ACHN (cell line): ENCODE measurements at places on chromosomes 16 and 17.

DNA sequence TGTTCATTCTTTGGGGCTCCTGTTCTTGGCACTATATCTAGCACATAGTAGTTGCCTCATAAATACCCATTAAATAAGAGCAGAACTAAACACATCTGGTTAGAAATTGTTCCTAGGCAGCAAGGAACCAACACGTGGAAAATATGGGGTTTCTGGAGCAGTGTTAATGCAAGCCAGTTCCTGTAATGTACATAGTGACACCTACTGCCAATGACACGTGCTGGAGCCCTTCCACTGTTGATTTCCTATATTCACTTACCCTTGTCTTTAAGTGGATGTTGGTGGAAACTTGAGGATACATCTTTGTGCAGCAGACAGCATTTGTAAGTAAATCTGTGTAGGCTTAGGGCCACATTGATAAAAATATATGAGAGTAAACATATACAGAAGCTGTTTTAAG, 1.6 kb upstream of the IRF8 start:
- no peak for DNase-seq

GRCh38 chr16:3681206-3681605, 26.7 kb downstream of the DNASE1 start:
- DNase-seq = no peak

DNA sequence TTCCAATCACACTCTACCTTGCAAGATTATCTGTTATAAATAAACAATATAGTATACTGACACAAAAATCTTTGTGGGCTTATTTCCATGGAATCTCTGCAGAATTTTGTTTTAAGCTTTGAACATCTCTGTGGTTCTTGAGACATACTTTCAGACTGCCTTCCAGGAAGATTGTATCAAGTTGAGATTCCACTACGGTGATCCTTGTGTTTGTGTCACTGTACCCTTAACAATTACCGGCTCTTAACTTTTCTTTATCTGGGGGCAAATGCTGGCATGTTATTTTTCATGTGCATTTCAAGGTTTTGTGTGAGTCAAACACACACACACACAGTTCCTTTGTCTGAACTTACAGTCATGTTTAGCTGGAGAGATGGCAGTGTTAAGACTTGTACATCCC, 472.7 kb upstream of the HSBP1 start:
- DNase-seq = no peak

DNA sequence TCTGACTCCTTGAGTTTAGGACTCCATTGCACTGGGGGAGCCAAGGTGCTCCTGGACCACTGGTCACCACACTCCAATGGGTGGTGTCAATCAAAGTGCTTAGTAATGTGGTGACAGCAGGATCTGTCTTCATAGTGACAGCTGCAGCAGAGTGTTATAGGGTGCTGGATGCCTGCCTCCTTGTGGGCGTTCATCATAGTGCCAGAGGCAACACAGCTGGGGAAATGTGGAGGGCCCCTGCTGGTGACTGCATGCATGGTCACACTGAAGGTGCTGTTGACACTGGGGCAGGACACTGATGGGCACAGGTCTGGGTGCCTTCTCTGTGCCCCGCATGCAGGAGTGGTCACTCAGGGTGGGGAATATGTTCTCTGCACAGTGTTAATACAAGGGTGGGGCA, 177.5 kb upstream of the CDH8 start:
- peak; percentile 67 for DNase-seq

DNA sequence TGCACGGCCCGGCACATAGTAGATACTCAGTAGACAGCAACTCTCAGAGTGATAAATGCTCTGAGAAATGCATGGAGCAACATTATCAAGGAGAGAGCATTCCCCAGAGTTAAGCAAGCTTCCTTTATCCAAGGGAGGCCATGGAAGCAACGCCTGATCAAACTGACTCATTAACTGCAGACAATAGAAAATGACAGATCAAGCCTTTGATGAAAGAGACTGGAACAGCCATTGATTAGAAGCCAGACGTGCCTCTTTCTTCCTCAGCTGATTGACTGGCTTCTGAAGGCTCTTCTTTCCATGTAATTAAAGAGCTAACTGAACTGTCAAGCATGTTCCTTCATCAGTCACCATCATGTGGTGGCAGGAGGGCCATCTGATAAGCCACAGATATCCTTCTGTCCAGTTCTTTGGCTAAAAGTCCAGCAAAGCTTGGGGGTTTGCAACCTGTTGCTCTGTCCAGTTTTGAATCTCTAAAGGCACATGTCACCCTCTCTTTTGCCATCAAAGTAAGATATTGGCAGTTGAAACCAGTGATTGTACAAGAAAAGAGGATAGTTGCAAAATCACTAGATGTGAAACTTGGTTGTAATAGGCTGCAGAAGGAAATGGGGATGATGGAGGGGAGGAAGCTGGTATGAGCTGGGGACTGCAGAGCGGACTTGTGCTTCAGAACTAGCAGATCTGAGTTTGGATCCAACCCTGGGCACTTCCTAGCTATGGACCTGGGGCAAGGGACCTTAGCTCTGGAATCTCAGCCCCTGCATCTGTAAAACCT, 188.0 kb downstream of the HAPSTR1 start:
- no peak for DNase-seq

DNA sequence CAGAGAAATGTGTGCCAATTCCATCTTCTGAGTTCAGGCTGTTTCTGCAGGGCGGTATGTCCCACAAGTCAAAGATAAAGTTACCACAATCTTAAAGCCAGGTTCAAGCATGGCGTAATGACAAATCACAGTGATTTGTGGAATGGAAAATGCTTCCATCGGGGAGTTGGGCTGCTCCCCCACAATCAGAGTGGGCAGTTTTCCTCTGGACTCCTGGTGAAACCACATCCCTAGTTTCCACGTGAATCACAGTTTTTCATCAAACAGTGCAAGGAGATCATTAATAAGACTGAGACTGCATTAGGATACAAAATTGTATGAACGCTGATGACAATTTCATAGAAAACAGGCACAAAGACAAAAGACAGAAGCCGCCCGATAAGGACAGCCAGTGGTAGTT, 3.6 kb downstream of the LITAF start:
- DNase-seq = no peak

DNA sequence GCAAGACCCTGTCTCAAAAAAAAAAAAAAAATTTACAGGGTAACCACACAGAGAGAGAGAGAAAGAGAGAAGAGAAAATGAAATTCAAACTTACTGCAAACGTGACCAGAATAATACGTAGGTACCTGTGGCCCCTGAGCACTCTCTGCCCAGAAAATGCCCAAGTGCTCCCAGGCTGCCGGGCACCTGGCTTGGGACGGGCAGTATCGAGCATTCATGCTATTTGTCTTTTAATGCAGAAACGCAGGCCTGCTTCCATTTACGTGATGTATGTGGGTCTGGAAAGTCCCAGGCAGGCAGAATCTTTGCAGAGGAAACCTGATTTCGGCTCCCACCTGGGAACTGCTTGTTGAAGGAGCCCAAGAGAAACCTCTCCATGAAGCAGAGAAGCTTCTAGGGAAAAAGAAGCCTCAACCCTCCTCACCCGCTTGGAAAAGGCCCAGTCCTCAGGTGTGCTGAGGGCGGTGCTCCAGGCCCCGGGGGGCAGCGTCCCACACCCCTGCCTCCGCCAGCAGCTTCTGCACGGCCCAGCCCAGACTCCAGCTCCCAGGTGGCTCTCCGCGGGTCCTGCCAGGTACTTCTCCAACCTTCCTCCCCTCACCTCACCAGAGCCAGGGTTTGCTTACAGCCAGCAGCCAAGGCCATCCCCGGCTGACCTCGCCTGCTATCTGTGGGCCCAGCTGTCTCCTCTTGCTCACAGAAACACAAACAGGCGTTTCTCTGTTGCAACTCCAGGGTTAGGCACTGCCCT, 14.0 kb downstream of the RPH3AL start:
- DNase-seq = no peak

DNA sequence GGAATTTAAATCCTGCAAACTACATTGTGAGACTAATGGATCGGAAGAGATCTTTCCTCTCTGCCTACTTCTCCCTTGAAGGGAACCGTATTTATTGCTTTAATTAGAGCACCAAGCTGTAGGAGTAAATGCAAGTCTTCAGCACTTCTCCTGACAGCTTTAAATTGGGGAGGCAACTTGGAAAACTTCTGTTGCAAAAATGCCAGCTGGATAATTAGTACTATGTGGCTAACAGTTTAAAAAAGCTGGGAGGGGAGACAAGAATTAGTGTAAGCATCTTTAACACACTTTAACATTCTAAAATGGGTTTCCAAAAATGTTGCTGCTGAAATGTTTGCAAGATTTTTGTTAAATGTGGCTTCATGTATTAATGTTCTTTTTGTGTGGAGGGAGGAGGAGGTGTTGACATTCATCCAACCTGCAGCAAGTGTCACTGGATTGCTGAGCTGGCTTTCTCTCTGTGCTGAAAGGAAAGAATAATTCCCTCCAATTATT, 108.5 kb downstream of the PCTP start:
- no peak for DNase-seq

DNA sequence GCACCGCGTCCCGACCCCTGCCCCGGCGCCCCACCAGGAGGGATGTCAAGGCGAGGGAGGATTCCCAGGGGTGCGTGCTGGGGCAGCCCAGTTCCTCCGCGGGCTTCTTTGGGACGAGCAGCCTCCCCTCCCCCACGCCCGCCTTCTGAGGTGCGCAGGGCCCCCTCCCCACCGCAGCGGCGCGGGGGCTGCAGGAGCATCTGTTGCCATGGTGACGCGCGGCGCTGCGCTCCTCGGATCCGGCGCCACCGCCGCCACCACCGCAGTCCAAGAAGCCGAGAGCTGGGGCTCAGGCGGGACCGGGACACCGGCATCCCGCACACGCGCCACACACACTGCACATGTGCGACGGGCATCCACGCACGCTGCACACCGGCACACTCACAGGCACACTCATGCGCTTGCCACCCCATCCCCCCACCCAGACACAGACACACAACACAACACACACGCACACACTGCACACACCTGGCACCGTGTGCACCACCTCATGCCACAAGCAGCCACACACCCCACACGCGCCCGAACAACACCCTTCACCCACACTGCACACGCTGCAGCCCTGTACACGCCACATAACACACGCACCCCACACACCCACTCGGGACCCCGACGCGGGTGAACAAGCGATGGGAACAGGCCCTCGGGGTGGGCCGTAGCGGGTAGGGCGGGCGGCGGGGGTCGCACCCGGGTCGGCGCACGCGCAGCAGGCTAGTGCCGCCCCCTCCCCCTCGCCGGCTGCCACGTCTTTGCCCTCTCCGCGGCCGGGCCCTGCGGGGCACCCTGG, 17.0 kb downstream of the ENPP7 start:
- no peak for DNase-seq
